Activated T-cell treated with anti-CD3 and anti-CD28 coated beads, Interleukin-2, amount 50 U/mL, for 72 hours (primary cell): ENCODE measurements at places on chromosomes 7 and 10. TPM values are rescaled to one million over a fixed set of nuclear protein-coding genes. Genes with fewer than 3 reads are reported as not detected.

GRCh38 chr10:33760056-33760943 is 425.8 kb upstream of the NRP1 start:
- no peaks in the 10 kb centered on the region for H3K4me1 ChIP-seq
- no peak for DNase-seq
- no peaks in the 10 kb centered on the region for H3K27me3 ChIP-seq
- no peak overlapping the region for H3K27ac ChIP-seq
- H3K36me3 ChIP-seq, result no peaks in the 10 kb centered on the region
- H3K4me3 ChIP-seq, result no peak overlapping the region

GPNMB gene
- 1.1 TPM for total RNA-seq

CTNNA3 gene
- total RNA-seq, result 0.74 TPM

GRM3 gene
- not detected for total RNA-seq

TCAF1 gene
- total RNA-seq, result 13.2 TPM

PSD gene
- 11.7 TPM for total RNA-seq

DNA sequence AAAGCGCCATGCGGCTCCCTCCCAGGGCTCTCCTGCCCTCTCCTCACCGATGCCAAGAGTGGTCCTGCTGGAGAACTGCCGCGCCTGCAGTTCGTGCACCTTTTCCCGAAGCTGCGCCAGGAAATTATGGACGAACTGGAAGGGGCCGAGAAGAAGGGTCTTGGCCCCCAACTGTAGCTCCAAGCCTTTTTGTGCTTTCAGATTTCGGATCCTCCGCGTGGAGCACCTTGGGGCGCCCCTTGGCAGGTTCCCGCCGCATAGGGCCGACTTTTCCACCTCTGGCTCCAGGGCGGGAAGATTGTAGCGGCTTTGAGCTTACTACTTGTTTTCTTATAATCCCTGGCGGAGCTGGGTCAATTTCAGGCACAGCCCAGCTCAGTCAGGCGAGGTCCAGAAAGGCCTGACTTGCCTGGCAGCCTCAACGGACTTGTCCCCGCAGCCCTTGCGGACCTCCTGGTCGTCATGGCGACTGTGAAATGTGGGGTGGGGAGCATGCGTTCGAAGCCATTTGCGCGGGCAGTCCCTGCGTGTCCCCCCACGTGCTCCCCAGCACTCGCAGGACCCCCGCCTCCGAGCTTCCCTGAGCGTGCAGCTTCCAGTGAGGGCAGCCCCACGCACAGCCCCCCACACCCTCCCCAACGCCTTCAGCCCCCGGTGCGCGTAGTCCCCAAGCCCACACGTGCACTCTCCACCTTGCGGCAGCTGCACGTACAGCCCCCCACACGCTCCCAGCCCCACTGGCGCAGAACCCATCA is 129.9 kb downstream of the KBTBD2 start:
- no peak overlapping the region for H3K27ac ChIP-seq
- peak overlapping the region; percentile 70 for H3K4me3 ChIP-seq
- peaks cover 45% of the 10 kb centered on the region for H3K27me3 ChIP-seq

ABLIM1 gene
- total RNA-seq, result 186 TPM

DNA sequence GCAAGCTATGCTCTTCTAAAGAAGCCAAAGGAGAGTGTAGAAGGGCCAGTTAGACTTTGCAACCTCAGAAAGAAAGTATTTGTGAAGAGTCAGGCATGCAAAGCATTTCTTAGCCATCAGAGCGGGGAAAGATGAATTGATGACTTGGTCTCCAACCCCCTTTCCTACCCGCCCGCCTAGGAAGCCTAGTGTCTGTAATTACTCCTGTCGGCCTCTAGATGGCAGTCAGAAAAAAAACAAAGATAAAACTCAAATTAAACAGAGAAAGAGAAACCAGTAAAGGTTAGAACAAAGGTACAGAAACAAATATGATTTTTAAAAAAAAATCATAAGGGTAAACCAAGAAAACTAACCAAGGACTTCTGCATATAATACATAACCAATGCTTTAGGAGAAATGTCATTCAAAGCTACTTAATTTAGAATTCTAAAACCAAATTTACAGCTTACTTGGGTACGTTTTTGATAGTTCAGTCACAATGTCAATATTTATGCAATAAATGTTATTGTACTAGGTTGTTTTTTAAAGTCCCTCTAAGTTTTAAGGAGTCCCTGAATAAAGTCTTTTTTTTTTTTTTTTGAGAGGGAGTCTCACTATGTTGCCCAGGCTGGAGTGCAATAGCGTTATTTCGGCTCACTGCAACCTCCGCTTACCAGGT is 97.6 kb downstream of the LYZL1 start:
- no peak overlapping the region for H3K4me3 ChIP-seq
- DNase-seq, result no peak
- peaks cover 6% of the 10 kb centered on the region for H3K4me1 ChIP-seq
- peaks cover 15% of the 10 kb centered on the region for H3K27me3 ChIP-seq
